ENCODE measurements at places on chromosomes 7 and 10.

- DNase-seq: no peak
Observed at GRCh38 chr7:157609932-157610640, 273.3 kb downstream of the DNAJB6 start.

- DNase-seq: no peak
Observed at GRCh38 chr10:24873281-24873683, 79.1 kb downstream of the PRTFDC1 start.

GRCh38 chr10:15169555-15170401 is 1.3 kb upstream of the NMT2 start:
- DNase-seq: no peak

DNA sequence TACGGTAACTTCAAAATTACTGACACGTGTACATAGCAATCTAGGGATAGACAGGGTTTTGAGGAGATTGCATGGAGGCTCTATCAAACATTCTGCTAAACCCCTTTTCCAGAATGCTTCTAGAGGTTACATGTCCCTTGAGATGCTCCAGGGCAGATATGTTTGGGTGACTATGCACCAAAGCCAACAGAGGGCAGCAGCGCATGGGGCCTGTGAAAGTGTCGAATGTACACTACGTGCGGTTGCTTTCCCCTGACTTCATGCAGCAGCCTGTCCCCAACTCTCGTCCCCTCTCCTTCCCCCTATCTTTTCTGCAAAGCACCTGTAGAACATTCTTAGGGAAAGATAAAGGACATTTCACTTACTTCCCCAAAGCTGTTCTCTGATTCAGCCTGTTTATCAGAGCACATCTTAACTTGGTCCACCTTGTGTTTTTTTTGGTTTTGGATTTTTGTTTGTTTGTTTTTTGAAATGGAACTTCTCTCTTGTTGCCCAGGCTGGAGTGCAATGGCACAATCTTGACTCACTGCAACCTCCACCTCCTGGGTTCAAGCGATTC is 90.2 kb downstream of the UBE3C start:
- DNase-seq: no peak

- no peak for DNase-seq
Observed at GRCh38 chr10:77116904-77117303, 520.7 kb downstream of the KCNMA1 start.

DNA sequence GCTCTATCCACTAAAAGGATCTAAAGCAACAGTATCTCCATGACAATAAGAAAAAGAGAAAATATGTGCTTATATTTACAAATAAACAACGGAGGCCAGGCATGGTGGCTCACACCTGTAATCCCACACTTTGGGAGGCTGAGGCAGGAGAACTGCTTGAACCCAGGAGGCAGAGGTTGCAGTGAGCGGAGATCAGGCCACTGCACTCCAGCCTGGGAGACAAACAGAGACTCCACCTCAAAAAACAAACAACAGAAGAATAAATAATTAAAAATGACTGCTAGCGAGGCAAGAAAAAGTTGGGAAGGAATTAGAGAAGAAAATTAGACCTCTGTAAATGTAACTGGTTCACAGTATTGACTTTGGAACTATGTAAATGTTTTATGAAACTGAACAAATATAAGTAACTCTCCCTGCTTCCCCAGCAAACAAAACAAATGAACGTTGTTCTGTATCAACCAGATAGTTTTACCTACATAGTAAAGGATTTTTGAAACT is 17.1 kb downstream of the TRIM24 start:
- no peak for DNase-seq

DNA sequence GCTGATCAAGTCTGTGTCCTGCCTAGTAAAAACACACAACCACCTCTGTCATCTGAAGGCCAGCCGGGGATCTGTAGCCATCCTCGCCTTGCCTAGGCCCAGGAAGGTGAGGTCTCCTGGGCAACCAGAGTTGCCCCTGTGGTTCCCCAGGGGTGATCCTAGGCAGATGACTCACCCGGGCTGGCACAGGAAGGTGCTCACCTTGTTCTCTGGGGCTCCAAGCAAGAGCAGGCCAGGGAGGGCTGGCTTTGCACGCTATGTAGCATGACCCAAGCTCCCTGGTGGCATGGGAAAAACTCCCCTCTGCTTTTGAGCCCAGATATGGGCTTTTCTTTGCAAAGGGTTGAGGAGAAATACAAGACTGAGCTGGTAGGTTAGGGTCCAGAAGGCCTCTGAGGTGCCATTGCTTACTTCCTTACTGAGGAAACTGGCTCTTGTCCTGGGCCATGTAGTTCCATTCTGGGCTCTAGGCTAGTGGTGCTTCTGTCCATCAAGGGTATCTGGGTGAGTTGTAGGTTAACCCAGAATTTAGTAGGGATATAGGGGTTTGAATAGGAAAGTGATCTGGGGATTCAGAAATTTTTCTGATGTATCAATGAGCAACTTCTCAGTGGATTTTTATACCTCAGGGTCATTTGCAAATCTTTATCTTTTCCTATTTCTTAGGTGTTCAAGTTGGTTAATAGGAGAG is 112.0 kb downstream of the NT5C2 start:
- no peak for DNase-seq

DNA sequence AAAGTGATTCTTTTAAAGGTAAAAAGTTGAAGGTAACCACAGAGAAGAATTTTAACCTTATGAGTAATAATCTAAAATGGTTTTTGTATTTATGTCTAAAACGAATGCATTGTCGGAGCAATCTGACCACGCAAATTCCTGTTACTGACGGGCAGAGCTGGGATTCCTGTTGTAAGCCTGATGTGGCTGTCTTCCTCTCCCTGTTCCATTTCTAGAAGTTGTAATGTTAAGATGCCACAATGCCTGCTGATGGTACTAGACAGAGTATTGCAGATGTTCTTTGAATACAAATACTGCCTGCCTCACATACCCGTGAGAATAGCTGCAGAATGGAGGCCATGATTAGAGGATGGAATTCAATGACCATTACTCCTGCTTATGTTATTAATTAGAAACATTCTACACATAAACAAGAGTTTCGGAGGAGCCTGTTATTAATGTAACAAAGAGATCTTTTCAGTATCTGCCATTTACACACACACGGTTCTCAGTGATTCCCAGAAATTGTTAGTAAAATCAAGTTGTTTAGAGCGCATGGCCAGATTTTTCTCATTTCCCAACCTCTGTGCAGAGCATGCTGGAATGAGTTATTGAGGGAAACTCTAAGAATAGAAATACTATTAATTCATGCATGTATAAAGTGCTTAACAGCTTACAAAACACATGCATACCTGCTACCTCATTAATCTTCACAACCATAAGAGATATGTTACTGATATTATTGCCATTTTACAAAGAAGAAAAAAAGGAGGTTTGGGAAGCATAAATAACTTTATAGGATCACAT is 196.8 kb downstream of the PTN start:
- DNase-seq: no peak

- DNase-seq: no peak
Observed at GRCh38 chr10:110268971-110269370, 35.7 kb downstream of the SMNDC1 start.

DNA sequence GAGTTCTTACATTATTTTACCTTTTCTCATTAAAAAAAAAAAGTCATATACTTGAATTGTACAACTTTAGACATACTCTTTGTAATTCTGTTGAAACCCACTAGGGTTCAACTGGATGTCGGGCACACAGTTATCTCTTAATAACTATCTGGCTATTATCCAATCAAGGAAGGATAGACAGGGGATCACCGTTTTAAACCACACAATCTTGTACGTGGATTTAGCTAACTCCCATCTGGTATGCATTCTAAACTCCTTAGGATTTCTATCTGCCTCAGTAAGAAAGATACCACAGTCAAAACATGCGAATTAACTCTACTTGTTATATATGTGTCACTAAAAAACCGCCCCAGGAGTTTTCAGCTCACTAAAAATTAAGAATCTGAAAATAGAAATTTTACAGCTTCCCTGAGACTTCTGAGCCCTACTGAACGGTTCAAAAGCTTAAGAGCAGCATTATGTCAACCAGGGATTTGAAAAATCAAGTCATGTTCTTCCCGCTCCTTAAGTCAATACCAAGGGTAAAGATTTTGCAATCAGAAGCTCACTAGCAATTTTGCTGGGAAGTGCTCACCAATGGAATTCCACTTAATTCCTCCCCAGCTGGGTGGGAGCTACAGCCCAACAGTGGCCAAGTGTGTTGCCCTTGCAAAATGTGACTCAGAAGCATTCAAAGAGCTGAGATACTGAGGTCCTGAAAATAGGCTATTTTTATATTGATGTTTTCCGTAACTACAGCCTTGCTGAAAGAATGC is 267.0 kb downstream of the FRMD4A start:
- no peak for DNase-seq

DNA sequence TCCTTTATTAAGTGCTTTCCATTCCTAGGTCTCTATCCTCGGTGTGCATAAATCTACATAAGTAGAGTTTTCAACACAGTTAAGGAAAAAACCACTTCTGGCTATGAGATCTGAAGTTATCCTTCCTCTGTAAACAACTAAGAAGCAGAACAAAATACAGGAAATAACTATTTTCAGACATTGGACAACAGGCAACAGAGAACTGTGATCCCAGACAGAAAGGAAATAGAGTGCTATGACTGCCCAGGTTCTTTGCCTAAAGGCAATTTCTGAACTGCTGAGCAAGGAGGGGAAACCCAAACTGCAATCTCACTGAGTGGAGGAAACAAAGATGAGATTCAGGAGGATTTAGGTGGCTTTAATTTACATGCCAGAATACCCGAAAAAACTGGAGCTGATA is 285.4 kb downstream of the SNX13 start:
- no peak for DNase-seq

- DNase-seq: no peak
Observed at GRCh38 chr10:58107506-58107905, 160.2 kb downstream of the IPMK start.

DNA sequence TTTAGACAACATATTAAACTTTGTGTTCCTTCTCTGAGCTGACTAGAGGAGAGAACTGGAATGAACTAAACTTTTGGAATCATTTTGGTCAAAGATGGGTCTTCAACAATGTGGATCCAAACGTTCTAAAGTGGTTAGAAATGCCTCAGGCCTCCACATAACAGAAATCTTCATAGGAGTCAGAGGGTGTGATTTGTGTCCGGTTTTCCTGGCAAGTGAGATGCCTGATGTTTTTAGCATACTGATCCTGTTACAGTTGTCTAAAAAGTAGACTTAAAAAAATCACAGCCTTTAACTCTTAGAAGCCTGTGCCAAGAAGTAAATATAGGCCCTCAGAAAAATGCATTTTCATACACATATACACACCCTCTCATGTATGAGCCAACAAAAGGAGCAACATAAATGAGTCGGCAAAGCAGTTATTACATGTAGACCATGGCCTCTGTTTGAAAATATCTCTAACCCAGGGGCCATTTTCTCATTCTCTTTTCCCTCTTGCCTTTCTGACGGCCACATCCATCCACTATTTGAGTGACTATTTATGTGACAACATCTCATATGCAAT is 64.5 kb downstream of the ST7 start:
- DNase-seq: no peak

- no peak for DNase-seq
Observed at GRCh38 chr7:7972922-7973594, 4.5 kb downstream of the GLCCI1 start.

- no peak for DNase-seq
Observed at GRCh38 chr7:47453093-47454061, 128.5 kb downstream of the TNS3 start.

All from 8988T (cell line).